Activated naive CD4-positive, alpha-beta T cell treated with anti-CD3 and anti-CD28 coated beads for 36 hours (primary cell): ENCODE measurements at places on chromosomes 6 and 20. TPM values are rescaled to one million over a fixed set of nuclear protein-coding genes. Genes with fewer than 3 reads are reported as not detected.

DNA sequence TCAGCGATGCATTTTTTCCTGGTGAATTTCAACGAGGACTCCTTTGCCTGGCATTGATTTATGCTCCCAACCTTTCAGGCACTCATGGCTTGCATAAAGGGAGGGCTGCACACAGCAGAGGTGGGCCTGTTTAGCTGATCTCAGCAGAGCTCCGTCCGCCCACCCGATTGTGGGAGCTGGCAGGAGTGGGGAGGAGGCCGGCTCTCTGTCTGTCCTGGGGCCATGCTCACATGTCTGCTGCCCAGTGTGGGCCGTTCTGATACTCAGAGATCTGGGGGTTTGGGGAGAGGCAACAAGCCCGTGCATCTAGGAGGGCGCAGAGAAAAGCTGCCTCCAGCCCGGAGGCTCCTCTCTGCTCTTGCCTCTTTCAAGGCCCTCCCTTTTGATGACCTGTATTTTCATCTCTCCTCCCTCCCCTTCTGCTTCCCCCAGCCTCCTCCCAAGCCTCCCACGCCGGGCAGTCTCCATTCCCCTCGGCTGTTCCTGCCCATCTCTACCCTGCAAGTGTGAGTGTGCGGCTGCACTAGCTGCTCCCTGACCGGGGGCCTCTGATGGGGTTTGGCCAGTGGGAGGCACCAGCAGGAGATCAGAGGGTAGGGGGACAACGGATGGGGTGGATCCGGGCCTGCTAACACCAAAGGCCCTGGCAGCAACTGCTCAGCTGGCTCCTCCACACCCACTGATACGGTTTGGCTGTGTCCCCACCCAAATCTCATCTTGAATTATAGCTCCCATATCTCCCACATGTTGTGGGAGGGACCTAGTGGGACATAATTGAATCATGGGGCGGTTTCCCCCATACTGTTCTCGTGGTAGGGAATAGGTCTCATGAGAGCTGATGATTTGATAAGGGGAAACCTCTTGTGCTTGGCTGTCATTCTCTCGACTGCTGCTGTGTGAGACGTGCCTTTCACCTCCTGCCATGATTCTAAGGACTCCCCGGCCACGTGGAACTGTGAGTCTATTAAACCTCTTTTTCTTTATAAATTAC, 39.6 kb upstream of the MLN start:
- DNase-seq = no peak

- no peak for DNase-seq
These were observed 13.6 kb downstream of the NHSL1 start for GRCh38 chr6:138485586-138486248.

DNA sequence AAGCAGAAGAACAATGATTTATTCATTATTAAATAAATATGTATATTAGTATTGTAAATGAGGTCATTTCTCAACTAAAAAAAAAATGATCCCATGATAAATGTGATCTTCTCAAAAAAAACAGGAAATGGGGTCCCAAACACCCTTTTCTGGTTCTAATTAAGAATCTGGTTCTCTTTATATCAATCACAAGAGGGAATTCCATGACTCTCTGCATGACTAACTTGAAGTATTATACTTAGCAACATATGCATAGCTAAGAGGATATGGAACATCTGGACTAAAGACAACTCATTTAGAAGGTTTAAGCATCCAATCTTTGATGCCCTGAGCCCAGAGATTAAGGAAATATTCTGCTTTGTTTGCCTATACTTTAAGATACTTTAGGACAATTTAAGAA, 89.7 kb upstream of the EMILIN3 start:
- DNase-seq = no peak

GRCh38 chr6:119285908-119286625, 63.5 kb downstream of the MAN1A1 start:
- no peak for DNase-seq

DNA sequence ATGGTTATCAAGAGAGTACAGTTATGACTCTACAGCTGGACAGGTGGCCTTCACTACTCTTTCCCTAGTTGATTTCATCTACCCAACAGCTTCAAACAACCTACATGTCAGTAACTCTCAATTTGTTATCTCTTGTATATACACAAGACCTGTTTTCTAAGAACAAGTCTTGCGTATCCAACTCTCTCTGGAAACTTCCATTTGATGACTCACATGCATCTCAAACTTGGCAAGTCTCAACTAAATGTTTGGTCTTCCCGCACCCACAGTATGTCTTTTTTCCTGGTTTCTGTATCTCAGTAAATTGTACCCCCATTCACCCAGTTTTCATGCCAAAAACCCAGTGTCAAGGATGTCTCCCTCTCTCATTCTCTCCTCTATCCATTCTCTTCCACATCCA, 97.7 kb downstream of the BTBD9 start:
- DNase-seq = no peak

- DNase-seq = no peak
These were observed 395.3 kb downstream of the TBC1D32 start for GRCh38 chr6:120938876-120939472.

GRCh38 chr6:32980488-32981038, 12.2 kb downstream of the BRD2 start:
- no peak for DNase-seq

DNA sequence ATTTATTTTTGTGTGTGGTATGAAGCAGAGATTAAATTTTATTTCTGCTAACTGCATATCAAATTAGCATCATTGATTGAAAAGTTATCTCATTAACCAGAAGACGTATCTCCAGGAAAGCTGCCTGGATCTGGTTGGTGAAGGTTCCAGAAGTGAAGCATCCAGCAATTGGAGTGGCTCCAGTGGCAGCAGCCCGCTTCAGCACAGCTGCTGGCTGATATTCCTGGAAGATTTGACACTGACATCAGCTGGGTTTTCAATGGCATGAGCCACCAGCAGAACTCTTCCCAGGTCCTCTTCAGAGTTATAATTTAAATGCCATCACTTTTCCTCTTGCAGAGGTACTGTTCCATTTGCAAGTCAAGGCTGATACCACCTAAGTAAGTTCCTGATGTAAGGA, 363.5 kb downstream of the BCKDHB start:
- no peak for DNase-seq

- DNase-seq = no peak
These were observed 486.1 kb downstream of the QKI start for GRCh38 chr6:163900570-163900969.

DNA sequence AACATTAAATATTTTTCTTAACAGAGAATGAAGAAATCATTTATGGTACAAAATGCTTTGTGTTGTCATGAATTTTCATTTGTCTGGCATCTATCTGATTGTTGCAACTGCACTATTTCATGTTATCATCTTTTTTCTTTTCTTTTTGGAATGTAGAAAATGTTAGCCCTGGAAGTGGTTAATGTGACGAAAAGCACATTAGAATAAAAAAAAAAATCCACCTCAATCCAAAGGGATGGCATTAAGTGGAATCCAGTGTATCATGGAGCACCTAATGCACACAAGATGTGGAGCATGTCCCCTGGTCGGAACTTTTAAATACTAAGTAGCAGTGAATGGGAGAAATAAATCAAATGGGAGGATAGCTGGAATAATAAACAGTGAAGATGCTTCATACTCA, 172.9 kb upstream of the MCHR2 start:
- no peak for DNase-seq

DNA sequence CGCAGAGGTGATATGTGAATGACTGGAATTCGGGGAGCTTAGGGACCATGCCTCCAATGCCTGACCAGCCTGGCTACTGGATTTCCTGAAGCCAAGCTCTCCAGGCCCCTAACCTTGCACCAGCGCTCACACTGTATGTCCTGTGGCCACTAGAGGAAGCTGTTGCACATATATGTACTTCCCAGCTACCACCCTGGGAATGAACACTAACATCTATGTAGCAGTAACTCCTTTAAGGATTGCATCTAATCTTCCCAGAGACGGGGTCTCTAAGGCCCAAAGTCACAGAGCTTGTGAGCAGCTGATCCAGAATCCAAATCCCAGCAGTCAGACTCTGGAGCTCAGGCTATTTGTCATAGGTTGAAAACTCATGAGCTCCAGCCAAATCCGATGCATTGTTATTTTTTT, 20.4 kb upstream of the BPIFB1 start:
- peak; percentile 28 for DNase-seq

DNA sequence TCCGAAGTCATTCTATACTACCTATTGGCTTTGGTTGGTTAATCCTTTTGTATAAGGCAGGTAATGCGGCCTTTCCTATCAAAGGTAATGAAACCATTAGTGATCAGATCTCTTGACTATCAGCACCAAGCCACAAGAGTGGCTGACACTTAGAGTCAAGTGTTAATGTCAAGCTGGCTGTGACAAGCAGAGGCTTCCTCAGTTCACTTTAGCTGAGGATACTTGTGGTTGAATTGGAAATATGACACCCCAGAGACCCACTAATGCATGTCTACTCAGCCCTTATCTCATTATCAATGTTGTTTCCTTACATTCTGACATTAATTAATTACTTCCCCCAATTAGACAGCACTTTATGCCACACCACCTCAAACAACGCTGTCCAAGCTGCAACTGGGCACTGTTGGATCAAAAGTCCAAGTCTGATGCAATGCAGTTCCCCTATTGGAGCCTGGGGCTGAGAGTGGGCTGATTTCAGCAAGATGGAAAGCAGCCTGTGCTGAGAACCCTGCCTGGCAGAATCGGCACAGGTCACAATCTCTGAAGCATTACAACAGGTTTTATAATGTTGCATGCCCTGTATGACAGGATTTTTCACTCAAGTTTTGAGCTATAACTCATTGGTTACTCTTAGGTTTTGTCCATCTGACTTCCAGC, 273.5 kb downstream of the COL12A1 start:
- DNase-seq = no peak

GRCh38 chr6:116332096-116332495, 38.7 kb upstream of the DSE start:
- DNase-seq = no peak

GRCh38 chr6:52595000-52595795, 18.3 kb upstream of the TRAM2 start:
- no peak for DNase-seq

DNA sequence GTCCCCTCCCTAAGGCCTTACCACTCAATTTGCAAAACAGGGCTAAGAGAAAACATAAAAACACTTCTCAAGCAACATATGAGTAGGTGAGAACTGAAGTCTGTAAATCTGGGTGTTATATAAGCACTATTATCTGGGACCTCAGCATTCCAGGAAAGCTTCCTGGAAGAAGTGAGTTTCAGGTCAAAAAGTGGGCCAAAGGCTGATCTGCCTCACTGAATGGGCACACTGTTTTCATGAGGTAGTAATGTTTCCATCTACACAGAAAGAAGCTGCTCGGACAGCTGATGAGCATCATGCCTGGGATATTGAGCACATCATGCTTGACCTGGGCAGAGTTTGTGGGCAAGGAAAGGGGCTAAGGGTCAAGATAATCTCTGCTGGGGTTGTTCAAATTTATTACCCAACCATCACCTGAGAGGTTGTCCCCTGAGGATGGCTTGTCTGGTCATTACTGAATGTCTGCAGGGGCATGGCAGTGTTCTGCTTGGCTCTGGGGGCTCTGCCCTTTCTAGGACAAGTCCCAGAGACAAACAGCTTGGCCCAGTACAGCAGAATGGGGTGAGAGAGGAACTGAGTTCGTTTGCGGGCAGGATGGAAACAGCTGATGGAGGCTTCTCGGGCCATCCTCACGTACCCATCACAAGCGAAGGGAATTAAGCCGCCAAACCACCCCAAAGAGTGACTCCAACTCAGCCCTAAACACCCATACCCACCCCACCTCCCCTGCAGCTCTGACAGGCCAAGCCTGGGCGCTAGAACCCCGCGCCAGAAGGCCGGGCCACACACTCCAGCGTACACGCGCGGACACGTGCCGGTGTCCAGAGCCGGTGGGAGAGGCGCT, 1.2 kb upstream of the SYNJ2 start:
- no peak for DNase-seq

- peak; percentile 95 for DNase-seq
These were observed at the start of the genes FAM229B and TUBE1 for GRCh38 chr6:112087136-112087911. Gene FAM229B (plus strand): TSS chr6:112087591. CDS start chr6:112099284, 11,693 bp downstream. Gene TUBE1 (minus strand): TSS chr6:112087482. CDS start chr6:112087434, 48 bp downstream.

DNA sequence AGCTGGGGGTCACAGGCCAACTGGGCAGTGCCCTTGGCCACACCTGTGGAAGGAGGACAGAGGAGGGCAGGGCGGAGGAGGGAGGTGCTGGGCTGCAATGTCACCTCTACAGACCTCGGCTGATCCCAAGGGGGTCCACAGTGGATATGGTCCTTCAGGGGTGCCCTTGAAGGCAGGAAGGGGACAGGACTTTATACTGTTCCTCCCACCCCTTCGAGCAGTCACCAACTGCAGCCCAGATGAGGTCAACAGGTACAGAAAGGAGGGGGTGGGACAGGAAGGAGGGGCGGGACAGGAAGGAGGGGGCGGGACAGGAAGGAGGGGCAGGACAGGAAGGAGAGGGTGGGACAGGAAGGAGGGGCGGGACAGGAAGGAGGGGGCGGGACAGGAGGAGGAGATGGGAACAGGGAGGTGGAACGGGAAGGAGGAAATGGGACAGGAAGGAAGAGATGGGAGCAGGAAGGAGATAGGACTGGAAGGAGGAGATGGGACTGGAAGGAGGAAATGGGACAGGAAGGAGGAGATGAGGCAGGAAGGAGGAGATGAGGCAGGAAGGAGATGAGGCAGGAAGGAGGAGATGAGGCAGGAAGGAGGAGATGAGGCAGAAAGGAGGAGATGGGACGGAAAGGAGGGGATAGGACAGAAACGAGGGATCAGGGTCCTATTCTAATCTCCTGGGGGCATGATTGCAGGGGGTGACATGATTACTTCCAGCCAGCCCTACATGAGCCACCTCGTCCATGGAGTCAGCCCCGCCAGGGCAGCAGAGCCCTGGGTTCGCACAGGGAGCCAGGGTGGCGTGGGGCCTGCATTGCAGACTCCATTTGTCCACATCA, 19.4 kb upstream of the MRGBP start:
- peak; percentile 89 for DNase-seq

DNA sequence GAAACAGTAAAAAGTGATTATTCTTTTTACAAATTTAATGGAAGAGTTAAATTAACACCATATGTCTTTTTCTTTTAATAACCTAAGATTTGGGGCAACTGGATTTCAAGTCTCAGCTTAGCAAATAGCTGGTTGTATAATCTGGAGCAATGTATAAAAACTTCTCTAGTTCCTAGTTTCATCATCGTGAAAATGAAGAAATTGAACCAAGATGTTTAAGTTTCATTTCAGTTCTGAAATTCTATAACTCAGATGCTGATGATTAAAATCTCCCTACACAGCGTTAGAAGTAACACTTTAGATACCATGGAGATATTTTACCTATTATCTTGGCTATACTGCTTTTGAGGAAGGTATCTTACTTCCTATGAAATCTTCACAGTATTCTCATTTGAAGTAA, 252.0 kb downstream of the KIF16B start:
- DNase-seq = no peak

Gene CCDC170
- not detected for total RNA-seq

Gene GGTLC1
- not detected for total RNA-seq

Gene GSTA2
- total RNA-seq = not detected

Gene TRIM10
- total RNA-seq = 0.19 TPM

Gene CST1
- not detected for total RNA-seq

Gene PHF1
- 32.3 TPM for total RNA-seq

Gene RSPO4
- not detected for total RNA-seq

Gene TSHZ2
- 34.1 TPM for total RNA-seq

Gene C6orf58
- not detected for total RNA-seq

Gene PLN
- not detected for total RNA-seq

Gene TCF15
- not detected for total RNA-seq
